Posterior vena cava (tissue), 2 donors: ENCODE measurements at places on chromosomes 6 and 20. TPM values are rescaled to one million over a fixed set of nuclear protein-coding genes. Genes with fewer than 3 reads are reported as not detected.

SEMG1 gene
- total RNA-seq, result not detected

C6orf15 gene
- total RNA-seq, result not detected

DNA sequence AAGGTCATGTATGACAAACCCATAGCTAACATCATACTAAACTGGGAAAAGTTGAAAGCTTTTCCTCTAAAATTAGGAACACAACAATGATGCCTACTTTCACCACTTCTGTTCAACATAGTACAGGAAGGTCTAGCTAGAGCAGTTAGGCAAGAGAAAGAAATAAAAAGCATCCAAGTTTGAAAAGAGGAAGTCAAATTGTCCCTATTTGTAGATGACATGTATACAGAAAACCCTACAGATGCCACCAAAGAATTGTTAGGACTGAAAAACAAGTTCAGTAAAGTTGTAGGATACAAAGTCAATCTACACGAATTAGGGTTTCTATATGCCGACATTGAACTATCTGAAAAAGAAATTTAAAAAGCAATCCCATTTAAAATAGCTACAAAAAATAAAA lies 89.4 kb upstream of the GLP1R start:
- DNase-seq, result no peak

DNA sequence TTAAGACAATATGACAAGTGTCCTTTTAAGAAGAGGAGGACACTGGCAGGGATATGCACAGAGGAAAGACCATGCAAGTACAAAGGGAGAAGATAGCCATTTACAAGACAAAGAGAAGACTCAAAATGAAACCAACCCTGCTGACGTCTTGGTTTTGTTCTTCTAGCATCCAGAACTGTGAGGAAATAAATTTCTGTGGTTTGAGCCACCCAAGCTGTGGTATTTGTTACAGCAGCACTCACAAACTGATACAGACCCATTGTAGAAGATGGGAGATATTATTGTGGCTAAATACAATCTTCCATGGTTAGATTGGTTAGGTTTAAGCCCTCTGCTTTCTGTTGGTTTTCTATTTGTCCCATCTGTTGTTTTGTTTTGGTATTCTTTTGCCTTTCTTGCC lies 88.6 kb upstream of the SLC35F1 start:
- no peak for DNase-seq

MYO6 gene
- total RNA-seq, result 17.8 TPM

BMP2 gene
- total RNA-seq, result 5.3 TPM

GTSF1L gene
- total RNA-seq, result not detected

DNA sequence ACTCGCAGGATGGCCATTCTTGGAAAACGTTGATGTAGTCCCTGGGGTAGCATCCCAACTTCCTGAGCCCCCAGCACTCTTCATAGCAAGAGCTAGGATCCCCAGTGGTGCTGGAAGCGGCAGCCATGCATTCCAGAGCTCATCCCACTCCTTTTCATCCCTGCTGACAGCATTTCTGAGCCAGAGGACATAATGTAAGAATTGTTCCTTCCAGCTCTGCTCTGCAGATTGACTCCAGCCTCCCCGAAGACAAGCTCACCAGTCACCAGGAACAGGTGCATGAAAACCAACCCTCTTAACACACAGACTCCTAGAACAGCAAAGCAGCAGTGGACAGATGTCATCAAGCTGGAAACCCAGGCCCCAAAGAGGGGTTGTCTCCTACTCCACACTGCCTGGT lies 3.8 kb downstream of the SLC13A3 start:
- no peak for DNase-seq

- DNase-seq, result no peak
Observed at GRCh38 chr6:160043784-160044183, 74.9 kb downstream of the IGF2R start.

- no peak for DNase-seq
Observed at GRCh38 chr6:83962582-83962981, 71.0 kb upstream of the MRAP2 start.

DNA sequence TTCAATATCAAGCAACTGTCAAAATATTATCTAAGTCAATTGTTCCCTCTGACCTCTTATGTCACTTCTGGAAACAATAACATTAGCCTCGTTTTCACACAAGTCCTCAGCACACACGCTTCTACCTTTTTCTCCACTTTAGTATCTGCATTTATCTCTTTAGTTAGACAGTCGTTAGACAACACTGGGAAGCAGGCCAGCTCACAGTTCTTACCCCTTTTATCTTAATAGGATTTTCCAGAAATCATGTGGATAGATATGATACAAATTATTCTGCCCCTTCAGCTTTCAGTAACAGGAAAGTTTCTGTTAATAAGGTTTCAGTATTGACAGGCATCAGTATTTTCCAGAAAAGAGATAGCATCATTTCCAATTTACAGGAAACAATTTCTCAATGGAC lies 25.9 kb upstream of the HAO1 start:
- no peak for DNase-seq

- DNase-seq, result no peak
Observed at GRCh38 chr6:3221578-3221977, 5.9 kb downstream of the TUBB2B start.

DNA sequence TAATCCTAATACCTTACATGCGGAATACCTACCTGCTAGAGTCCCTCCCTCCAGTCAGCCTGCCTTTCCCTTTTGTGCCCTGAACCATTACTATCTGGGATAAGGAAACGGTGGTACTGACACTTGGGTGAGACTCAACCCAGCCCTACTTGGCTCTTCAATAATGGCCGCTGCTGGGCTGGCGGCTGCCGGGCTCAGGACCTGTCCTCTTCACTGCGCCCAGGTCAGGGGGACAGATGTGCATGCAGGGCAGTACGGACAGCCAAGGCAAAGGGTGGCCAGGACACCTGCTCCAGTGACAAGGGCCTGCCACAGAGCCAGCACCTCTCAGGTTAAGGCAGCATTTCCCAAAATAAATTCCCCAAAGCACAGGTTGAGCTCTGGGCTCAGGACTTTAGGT lies 29.9 kb downstream of the UBE2V1 start:
- peak; percentile 62 for DNase-seq

- DNase-seq, result peak; percentile 85
Observed at GRCh38 chr20:50655311-50655880, 35.9 kb downstream of the RIPOR3 start.

MAP7 gene
- 3.1 TPM for total RNA-seq

- no peak for DNase-seq
Observed at GRCh38 chr6:138371452-138371711, 6.3 kb upstream of the SMIM28 start.

SOD2 gene
- total RNA-seq, result 584 TPM

LRRC73 gene
- 0.69 TPM for total RNA-seq

UST gene
- total RNA-seq, result 19.4 TPM

GRCh38 chr6:144547409-144547808 lies 262.3 kb downstream of the UTRN start:
- no peak for DNase-seq

- DNase-seq, result peak; percentile 90
Observed at GRCh38 chr6:112289038-112289566, 34.7 kb upstream of the LAMA4 start.

METTL24 gene
- 12.0 TPM for total RNA-seq

- no peak for DNase-seq
Observed at GRCh38 chr6:35223396-35223795, 9.6 kb downstream of the SCUBE3 start.

GRCh38 chr20:57167971-57168701 lies 98.3 kb downstream of the BMP7 start:
- DNase-seq, result peak; percentile 76

- DNase-seq, result no peak
Observed at GRCh38 chr6:16179970-16180431, 51.1 kb downstream of the MYLIP start.

GRCh38 chr20:4876301-4876700 lies 125.0 kb downstream of the SLC23A2 start:
- DNase-seq, result no peak

DNA sequence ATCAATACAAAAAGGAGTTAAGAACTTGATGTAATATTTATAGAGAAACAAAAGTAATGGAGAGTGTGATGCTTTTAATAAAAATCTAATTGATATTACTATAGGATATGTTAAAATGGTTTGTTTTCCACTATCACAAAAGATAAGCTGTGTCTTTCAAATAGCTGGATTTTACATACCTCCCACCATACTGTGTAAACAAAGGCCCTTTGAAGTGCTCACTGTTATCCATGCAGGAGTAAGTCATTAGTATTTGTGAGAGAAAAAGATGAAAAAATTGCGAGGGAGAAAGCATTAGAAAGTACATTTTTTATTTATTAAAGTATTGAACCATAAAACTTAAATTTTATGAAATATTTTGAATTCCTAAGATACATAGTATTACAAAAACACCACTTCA lies 733.0 kb downstream of the GRIK2 start:
- DNase-seq, result no peak

- DNase-seq, result no peak
Observed at GRCh38 chr6:154453329-154453728, 57.2 kb downstream of the CNKSR3 start.

- no peak for DNase-seq
Observed at GRCh38 chr6:158508450-158508849, 51.4 kb upstream of the TMEM181 start.

DNA sequence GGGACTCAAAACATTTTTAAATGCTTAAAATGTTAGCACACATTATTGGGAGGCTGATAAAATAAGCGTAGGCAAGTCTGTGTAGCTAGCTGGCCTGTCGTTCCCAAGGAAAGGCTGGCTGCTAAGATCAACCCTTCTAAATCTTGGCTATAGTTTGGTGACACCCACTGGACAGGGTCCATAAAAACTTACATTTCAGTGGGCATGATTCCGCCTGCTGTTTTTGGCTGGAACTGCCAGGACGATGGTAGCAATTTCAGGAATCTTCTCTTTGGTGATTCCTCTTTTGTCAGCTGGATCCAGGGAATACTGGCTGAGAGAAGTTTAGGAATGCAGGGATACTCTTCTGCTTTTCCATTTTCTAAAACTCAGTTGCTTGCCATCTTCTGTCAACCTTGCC lies 162.2 kb downstream of the NKAIN2 start:
- DNase-seq, result no peak

TMEM244 gene
- not detected for total RNA-seq

RIMS1 gene
- 37.5 TPM for total RNA-seq

GRCh38 chr6:161372422-161372793 lies 98.5 kb upstream of the AGPAT4 start:
- no peak for DNase-seq

GRCh38 chr6:167475947-167476346 lies 151.1 kb downstream of the TTLL2 start:
- DNase-seq, result no peak

GRCh38 chr20:44911264-44911921 lies 1.5 kb downstream of the PABPC1L start:
- DNase-seq, result no peak

C20orf96 gene
- total RNA-seq, result 4.3 TPM

GRCh38 chr6:85432554-85432953 lies 17.3 kb upstream of the NT5E start:
- no peak for DNase-seq

- DNase-seq, result no peak
Observed at GRCh38 chr6:150929416-150929815, 63.9 kb downstream of the MTHFD1L start.

CST1 gene
- total RNA-seq, result not detected

DNA sequence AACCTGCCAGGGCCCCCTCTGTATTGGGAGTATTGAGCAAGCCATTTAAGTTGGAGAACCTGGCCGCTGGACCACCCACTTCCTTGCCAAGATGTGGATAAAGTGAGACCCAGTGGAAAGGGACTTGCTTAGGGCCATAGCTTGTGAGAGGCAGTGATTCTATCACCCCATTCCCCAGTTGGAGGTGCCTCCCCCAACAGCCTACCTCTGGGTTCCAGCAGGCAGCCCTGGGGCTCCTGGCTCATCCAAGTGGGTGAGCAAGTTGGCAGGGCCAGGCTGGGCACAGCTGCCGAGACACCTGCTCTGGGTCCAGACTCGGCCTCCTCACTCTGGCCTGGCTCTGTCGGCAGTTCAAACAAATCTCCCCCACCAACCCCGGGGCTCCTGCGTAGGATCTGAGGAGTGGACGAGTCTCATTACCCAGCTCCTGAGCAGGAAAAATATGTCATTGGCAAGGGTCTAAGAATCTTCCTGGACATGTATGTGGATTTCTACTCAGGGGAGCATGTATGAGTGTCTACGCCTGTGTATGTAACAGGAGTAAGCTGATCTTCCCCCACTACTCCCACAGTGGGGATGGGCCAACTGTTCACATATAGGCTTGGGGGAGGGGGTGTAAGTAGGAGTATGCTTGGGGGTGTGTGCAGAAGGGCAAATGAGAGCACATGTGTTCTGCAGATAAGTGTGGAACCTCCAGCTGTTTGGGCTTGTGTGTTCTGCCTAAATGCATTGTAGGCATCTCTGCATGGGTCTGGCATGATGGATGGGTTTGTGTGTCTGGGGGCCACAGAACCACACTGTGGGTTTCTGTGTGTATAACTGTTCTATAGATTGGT lies 1.9 kb downstream of the ID1 start:
- DNase-seq, result peak; percentile 83

DNA sequence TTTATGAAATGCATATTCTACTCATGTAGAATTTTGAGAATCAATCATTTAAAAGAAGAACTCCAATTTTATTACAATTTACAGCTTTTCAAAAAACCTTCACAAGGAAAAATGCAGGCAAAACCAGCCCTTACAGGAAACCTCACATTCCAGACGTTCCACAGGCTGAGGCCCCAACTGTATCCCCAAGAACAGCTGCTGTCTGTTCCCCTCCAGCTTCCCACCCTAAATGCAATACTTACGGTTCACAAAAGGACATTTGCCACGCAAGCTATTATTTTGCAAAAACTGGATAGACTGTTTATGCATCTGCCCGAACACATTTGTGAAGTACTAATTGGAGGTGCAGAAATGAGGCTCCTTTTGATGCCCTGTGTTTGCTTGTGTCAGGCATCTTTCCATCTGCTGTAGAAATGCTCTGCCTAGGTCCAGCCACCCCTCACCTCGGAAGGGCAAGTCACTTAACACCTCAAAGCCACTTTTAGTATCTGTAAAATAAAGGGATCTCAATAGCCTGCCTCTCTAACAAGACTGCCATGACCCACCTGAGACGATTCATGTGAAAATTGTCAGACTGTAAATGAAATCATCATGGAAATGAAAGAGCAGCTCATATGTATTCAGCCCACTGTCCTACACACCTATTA lies 26.5 kb downstream of the PDE10A start:
- no peak for DNase-seq

ARMH2 gene
- total RNA-seq, result not detected

DNA sequence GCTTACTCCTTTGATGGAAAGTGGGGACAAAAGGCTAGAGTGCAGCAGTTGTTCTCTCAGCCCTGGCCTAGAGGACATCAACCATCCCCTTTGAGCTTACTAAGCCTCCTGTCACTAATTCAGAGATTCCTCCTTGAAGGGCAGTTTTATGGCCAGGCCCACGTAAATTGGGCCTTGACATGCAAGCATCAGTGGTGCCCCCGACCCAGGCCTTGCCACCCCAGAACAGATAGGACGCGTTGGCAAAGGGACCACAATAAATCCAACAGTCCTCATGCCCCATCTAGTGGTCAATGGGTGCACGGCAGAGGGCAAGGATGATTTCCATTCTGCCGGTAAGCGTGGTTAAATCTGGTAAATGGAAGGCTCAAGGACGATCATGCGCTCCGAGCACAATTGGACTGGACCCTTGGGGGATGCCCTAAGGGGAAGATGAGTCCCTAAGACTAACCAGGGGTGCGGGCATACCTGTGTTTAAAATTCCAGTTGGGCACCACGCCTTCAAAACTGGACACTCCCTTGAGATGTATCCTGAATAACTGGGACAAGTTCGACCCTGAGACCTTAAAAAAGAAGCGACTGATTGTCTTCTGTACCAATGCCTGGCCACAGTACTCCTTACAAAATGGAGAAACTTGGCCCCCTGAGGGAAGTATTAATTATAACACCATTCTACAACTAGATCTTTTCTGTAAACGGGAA lies 32.6 kb downstream of the CEP85L start:
- no peak for DNase-seq

CGA gene
- not detected for total RNA-seq
